ENCODE measurements at places on chromosomes 5 and 9. TPM values are rescaled to one million over a fixed set of nuclear protein-coding genes. Genes with fewer than 3 reads are reported as not detected.
A peak's percentile ranks its signal among the peaks of the same experiment; 100 is the strongest.

DNA sequence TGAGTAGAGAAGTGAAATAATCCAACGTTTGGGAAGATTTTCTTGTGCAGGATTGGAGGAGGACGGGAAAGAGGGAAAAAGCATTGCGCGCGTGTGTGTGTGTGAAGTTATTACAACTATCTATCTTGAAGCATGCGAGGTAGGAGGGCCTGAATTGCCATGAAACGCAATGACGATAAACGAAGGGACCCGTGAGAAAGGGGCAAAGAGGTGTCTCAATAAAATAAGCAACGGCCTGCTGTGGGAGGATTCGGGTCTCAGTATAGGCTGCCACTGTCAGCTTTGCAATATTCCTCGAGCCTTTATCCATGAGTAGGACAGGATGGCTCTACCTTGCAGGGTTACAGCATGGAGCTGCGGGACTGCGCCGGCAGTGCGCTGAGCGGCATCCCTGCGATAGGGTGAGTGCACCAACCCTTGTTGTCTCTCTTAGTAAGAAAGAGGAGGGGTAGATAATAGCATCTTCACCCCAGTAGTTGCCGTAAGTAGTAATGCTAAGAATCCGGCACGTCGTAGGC is 631 bp upstream of the RCL1 start:
- peaks cover 23% of the 10 kb centered on the region for H3K4me1 ChIP-seq
- H3K27me3 ChIP-seq = no peaks in the 10 kb centered on the region
- DNase-seq = no peak
- H3K4me3 ChIP-seq = peak overlapping the region; percentile 91
- H3K27ac ChIP-seq = peak overlapping the region; percentile 55
- H3K36me3 ChIP-seq = no peaks in the 10 kb centered on the region

DNA sequence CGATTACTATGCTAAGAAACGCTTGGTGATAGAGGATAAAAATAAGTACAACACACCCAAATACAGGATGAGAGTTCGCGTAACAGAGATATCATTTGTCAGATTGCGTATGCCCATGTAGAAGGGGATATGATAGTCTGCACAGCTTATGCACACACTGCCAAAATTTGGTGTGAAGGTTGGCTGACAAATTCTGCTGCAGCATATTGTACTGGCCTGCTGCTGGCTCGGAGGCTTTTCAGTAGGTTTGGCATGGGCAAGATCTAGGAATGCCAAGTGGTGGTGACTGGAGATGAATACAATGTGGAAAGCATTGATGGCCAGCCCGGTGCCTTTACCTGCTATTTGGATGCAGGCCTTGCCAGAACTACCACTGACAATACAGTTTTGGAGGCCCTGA is 208.4 kb downstream of the PDZD2 start:
- no peaks in the 10 kb centered on the region for H3K27me3 ChIP-seq
- H3K36me3 ChIP-seq = no peaks in the 10 kb centered on the region
- no peak overlapping the region for H3K4me3 ChIP-seq
- no peak overlapping the region for H3K27ac ChIP-seq

GRCh38 chr5:31754741-31755675 is 116.1 kb downstream of the PDZD2 start:
- no peak for DNase-seq
- no peaks in the 10 kb centered on the region for H3K27me3 ChIP-seq
- no peaks in the 10 kb centered on the region for H3K4me1 ChIP-seq
- H3K27ac ChIP-seq = no peak overlapping the region
- H3K4me3 ChIP-seq = no peak overlapping the region

DNA sequence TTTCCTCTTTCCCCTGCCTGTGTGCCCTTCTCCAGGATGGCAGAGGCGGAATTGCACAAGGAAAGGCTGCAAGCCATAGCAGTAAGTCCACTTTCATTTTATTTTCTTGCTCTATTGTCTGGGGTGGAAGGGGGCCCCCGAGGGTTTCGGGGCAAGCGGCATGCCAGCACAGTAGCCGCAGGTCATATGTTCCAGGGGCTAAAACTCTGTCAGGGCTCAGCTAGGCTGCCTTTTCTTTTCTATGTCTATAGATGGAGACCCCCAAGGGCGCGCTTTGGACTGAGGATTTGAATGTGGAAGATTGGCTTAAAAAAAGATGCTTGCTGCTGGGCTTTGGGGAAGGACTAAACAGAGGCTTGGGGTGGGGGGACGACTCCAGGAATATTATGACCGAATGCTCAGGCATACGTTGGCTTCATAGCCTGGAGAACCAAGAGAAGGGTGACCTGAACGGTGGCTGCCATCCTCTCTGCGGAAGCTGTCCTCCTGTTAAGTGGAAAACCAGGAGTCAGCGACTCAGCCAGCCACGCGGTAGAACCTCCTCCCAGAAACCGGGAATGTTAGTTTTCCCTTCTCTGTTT is 545 bp downstream of the PALM2AKAP2 start:
- H3K4me1 ChIP-seq = no peaks in the 10 kb centered on the region
- no peaks in the 10 kb centered on the region for H3K36me3 ChIP-seq
- peaks cover 4% of the 10 kb centered on the region for H3K27me3 ChIP-seq
- DNase-seq = no peak
- peak overlapping the region; percentile 43 for H3K27ac ChIP-seq

DNA sequence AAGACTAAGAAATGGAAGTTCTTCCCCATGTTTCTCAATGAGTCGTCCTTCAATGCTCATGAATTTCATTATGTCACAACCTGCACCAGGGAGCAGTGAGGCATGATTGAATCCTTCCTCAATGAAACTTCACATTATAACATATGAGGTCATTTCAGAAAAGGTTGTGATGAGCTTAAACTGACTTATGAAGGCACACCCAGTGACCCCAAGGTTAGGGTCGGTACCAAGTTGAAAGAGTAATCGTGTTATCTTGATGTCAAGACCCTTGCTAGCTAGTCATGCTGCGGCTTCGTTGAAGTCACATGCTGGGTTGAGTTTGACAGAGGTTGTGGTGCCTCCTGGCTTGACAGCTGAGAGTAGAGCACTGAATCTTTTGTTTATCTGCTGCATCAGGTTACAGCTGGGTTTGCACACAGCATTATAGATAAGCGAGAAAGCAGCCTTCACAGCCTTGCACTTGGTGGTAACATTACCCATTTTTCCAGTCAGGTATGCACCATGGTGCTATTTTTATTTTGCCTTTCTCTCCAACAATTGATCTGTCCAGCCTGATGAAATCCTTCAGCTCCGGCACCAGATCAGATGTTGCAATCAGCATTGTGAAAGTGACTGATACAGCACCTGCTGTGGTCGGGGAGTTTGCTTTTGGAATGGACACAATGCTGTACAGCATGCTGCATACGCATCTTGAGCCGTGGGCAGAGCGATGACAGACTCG is 133.2 kb downstream of the ERCC6L2 start:
- DNase-seq = no peak
- no peak overlapping the region for H3K27ac ChIP-seq
- H3K27me3 ChIP-seq = no peaks in the 10 kb centered on the region
- no peaks in the 10 kb centered on the region for H3K4me1 ChIP-seq
- H3K36me3 ChIP-seq = peaks cover 20% of the 10 kb centered on the region

DNA sequence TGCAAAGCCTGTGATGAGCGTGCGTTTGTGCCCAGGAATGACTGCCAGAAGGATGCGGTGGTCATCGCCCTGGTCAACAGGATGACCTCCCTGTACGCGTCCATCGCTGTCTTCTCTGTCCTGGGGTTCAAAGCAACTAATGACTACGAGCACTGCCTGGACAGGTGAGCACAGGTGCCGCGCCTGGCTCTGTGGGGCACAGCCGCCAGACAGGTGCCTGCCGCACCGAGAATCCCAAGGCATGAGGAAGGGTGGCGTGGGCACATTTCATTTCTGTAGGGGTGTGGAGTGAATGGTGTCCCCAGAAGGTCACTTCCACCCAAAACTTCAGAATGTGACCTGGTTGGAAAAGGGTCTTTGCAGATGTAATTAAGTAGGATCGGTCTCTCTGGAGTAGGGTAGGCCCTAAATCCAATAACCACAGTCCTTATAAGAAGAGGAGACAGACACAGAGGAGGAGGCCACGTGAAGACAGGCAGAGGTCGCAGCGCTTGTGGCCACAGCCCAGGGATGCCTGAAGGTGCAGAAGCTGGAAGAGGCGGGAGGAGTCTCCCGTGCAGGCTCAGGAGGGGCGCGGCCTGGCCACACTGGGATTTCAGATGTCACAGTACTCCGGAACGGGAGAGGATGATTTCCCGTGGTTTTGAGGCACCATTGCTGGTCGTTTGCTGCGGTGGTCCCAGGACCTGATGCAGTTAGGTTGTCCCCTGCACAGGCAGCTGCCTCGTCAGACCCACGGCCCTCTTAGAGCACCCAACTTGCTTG is 15.5 kb downstream of the SLC6A18 start:
- no peak overlapping the region for H3K27ac ChIP-seq
- H3K36me3 ChIP-seq = no peaks in the 10 kb centered on the region
- H3K4me1 ChIP-seq = no peaks in the 10 kb centered on the region

- peaks cover 16% of the 10 kb centered on the region for H3K4me1 ChIP-seq
- no peak overlapping the region for H3K4me3 ChIP-seq
- no peaks in the 10 kb centered on the region for H3K27me3 ChIP-seq
- H3K36me3 ChIP-seq = no peaks in the 10 kb centered on the region
- DNase-seq = no peak
These were observed 77.3 kb upstream of the ATP10B start for GRCh38 chr5:160929360-160929759.

DNA sequence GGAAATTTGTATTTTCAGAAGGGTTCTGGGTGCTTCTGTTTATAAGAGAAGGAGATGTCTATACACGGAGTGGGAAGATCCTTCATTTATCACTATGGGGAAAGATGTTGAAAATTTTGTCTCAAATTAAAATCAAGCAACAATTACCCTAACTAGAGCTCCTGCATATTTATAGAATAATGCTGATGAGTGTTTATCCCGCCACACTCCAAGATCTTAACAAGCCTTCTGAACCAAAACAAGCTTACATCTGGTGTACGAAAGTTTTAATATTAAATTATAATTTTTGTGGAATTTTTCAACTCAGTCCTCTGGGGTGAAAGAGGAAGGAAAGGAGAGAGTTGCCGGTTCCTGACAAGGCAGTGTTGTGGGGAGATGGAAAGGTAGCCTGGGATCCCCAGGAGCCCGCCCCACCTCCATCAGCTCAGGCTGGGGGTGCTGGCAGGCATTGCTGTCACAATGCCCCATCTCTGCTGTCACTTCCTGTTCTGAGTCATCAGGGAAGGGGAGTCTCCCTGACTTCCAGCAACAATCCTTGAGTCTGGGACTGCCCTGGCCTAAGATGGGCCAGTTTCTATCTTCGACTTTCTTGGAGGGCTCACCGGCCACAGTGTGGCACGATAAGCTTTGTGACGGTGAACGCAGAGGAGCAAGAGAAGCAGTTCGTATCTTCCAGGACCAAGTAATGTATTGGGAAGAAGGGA is 64.5 kb downstream of the ERAP1 start:
- no peak overlapping the region for H3K27ac ChIP-seq
- no peaks in the 10 kb centered on the region for H3K27me3 ChIP-seq
- peaks cover 10% of the 10 kb centered on the region for H3K4me1 ChIP-seq
- no peak for DNase-seq
- H3K4me3 ChIP-seq = no peak overlapping the region
- peaks cover 100% of the 10 kb centered on the region for H3K36me3 ChIP-seq

- H3K4me3 ChIP-seq = no peak overlapping the region
- peaks cover 3% of the 10 kb centered on the region for H3K4me1 ChIP-seq
- no peak overlapping the region for H3K27ac ChIP-seq
- DNase-seq = no peak
- no peaks in the 10 kb centered on the region for H3K36me3 ChIP-seq
These were observed 124.7 kb upstream of the VLDLR start for GRCh38 chr9:2496934-2497333.

- no peaks in the 10 kb centered on the region for H3K4me1 ChIP-seq
- no peak overlapping the region for H3K27ac ChIP-seq
- no peak for DNase-seq
- H3K4me3 ChIP-seq = no peak overlapping the region
These were observed 312.2 kb downstream of the SPOCK1 start for GRCh38 chr5:137186759-137187461.

- H3K27me3 ChIP-seq = no peaks in the 10 kb centered on the region
- no peak for DNase-seq
- peaks cover 62% of the 10 kb centered on the region for H3K36me3 ChIP-seq
- no peak overlapping the region for H3K27ac ChIP-seq
- no peak overlapping the region for H3K4me3 ChIP-seq
- H3K4me1 ChIP-seq = no peaks in the 10 kb centered on the region
These were observed 58.6 kb downstream of the GPBP1 start for GRCh38 chr5:57232293-57233033.

GRCh38 chr5:141095263-141095641 is 837 bp downstream of the PCDHB2 start:
- no peak for DNase-seq
- no peaks in the 10 kb centered on the region for H3K4me1 ChIP-seq
- no peaks in the 10 kb centered on the region for H3K36me3 ChIP-seq
- H3K27ac ChIP-seq = no peak overlapping the region

DNA sequence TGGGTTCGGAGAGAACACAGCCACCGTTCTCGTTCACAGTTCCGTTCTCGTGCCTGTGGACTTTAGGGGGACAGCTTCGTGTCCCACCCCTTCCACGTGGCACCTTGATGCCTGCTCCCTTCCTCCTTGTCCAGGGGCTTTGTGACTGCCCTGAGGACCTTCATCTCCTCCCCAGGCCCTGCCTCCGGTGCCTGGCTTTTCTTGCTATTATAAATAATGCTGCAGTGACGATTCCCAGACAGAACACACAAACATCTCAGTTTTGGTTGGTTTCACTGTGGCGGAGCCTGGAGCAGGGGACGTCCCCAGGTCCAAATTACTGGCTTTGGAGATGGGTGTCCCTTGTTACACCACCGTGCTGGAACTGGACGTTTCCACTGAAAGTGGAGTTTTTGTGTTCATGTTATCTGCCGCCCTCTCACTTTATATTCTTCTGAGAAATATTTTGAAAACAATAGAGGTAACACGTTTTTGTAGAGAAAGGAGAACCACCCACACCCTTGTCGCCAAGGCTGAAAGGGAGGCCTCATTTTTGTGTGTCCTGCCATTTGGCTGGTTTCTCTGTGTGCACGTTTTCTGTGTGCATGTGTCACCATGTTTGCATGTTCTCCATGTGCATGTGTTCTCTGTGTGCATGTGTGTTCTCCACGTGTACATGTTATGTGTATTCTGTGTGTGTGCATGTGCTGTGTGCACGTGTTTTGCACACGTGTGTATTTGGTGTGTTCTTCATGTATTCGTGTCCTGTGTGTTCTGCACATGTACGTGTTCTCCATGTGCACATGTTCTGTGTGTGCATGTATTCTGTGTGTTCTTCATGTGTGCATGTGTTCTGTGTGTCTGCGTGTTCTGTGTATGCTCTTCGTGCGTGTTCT is 24.2 kb downstream of the WNK2 start:
- no peaks in the 10 kb centered on the region for H3K4me1 ChIP-seq
- H3K4me3 ChIP-seq = no peak overlapping the region
- H3K36me3 ChIP-seq = no peaks in the 10 kb centered on the region

DNA sequence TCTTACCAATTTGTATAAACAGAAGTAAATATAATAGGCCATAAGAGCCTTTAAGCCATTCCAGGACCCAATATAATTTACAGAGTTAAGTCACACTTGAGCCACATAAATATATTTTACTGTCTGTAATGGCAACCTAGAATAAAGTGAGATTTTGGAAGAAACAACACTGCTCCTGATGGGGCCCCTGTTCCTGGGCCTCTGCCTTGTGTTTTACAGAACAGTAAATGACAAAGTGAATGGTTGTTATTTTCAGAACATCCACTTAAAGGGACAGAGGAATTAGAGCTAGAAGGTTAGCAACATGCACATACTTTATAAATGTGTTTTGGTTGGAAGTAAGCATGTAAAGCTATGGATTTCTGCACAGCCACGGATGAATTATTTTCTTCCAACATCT is 3.6 kb downstream of the PTGER4 start:
- H3K36me3 ChIP-seq = peaks cover 6% of the 10 kb centered on the region
- H3K27me3 ChIP-seq = peaks cover 8% of the 10 kb centered on the region
- peaks cover 5% of the 10 kb centered on the region for H3K4me1 ChIP-seq
- peak overlapping the region; percentile 88 for H3K4me3 ChIP-seq

The CENPH gene
- 1.6 TPM for total RNA-seq

The ECSCR gene
- total RNA-seq = 47.2 TPM

The RLN1 gene
- not detected for total RNA-seq

The PRELID2 gene
- 9.2 TPM for total RNA-seq

The SLC25A2 gene
- 0.64 TPM for total RNA-seq

The TRIM41 gene
- 26.9 TPM for total RNA-seq

All from upper lobe of right lung (tissue), 1 donor.